ENCODE measurements at places on chromosomes 5 and 9. TPM values are rescaled to one million over a fixed set of nuclear protein-coding genes. Genes with fewer than 3 reads are reported as not detected.

DNA sequence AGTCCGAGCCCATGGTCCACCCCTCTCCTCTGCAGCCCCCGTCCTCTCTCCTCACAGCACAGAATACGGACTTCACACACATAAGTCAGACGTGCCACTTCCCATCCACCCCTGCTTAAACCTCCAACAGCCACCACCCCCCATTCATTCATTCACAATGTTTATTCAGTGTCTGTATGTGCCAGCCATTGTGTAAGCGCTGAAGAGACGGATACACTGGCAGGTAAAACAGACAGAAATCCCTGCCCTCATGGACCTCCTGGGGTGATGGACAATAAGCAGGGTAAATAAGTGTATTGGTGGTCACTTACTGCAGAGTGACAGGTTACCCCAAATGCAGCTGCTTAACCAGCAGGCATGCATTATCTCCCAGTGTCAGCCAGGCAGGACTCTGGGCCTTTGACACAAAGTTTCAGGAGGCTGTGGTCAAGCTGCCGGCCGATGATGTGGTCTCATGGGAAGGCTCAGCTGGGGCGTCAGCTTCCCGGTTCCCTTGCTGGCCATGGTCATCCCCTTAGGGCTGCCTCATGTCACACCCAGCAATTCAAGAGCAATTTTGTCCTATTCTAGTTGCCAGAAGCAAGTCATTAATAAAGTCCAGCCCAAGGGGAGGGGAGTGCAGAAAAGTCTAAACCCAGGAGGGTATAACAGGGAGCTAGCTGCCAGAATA, 1.8 kb upstream of the PAXX start:
- no peak overlapping the region for H3K27ac ChIP-seq
- no peak overlapping the region for H3K4me3 ChIP-seq
- H3K27me3 ChIP-seq = peaks cover 34% of the 10 kb centered on the region
- H3K36me3 ChIP-seq = no peaks in the 10 kb centered on the region
- no peak for DNase-seq

- H3K27ac ChIP-seq = no peak overlapping the region
- H3K4me3 ChIP-seq = no peak overlapping the region
- DNase-seq = no peak
- no peaks in the 10 kb centered on the region for H3K4me1 ChIP-seq
- H3K27me3 ChIP-seq = no peaks in the 10 kb centered on the region
These were observed 116.9 kb upstream of the MRPS30 start for GRCh38 chr5:44691802-44692201.

DNA sequence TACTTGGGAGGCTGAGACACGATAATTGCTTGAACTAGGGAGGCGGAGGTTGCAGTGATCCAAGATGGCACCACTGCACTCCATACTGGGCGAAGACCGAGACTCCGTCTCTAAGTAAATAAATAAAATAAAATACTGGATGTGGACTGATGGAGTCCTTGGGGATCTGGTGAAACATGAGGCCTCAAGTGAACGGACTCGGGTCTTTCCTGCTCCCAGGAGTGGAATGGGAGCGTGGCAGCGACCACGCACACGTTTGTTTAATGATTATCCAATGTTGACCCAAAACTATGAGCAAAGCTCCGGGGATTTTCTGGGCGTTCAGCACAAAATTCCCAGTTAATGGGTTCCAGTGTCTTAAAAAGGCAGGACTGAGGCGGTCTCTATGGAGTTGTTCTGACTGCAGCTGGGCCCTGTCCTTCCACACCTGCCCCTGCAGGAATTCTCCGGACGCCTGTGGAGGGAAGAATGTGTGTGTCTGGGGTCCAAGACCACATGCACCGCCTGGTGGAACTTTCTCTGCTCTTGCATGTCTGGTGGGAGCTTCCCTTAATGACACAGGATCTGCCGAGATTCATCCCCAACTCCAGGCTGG, 26.6 kb downstream of the NEK6 start:
- H3K4me1 ChIP-seq = peaks cover 49% of the 10 kb centered on the region
- H3K27me3 ChIP-seq = no peaks in the 10 kb centered on the region
- H3K27ac ChIP-seq = peak overlapping the region; percentile 75
- no peak for DNase-seq
- no peak overlapping the region for H3K4me3 ChIP-seq
- H3K36me3 ChIP-seq = no peaks in the 10 kb centered on the region

DNA sequence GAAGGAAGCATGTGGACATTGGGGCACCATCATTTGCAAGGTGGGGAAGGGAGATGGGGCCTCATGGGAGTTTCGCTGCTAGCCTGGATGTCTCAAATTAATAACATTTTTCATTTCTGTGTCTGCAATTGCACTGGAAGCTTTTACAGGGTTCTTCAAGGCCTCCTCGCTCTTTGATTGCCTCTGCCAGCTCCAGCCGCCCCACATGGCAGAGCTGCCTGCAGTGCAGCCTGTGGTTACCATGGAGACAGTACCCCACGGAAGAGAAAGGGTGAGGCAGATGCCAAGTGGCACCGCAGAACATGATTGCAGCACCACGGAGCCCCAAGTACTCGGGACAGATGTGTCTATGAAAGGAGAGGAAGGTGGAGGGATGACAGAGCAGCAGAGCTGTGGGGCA, 25.4 kb downstream of the CTNND2 start:
- no peak overlapping the region for H3K27ac ChIP-seq
- no peak for DNase-seq
- H3K27me3 ChIP-seq = no peaks in the 10 kb centered on the region
- H3K4me1 ChIP-seq = no peaks in the 10 kb centered on the region
- no peak overlapping the region for H3K4me3 ChIP-seq

DNA sequence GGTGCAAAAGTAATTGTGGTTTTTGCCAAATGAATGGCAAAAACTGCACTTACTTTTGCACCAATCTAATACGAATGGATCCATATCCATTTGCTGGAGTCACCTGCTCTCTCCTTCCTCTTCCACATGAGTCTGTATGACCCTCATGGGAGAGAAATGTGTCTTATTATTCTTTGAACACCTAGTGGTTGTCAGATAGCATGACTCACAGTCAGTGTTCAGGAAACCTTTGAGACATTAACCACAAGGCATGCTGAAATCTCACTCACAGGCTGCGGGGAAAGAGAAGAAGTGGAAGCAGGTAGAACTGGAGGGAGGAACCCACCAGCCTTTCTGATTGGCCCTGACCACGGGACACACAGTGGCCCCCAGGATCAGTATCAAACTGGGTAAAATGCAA, 222.8 kb upstream of the KLF4 start:
- peaks cover 3% of the 10 kb centered on the region for H3K4me1 ChIP-seq
- H3K27ac ChIP-seq = peak overlapping the region; percentile 60
- H3K27me3 ChIP-seq = no peaks in the 10 kb centered on the region
- no peak for DNase-seq
- H3K36me3 ChIP-seq = no peaks in the 10 kb centered on the region

CHD1 gene
- total RNA-seq = 50.4 TPM

- H3K36me3 ChIP-seq = no peaks in the 10 kb centered on the region
- DNase-seq = no peak
- no peaks in the 10 kb centered on the region for H3K4me1 ChIP-seq
- H3K27ac ChIP-seq = no peak overlapping the region
- no peak overlapping the region for H3K4me3 ChIP-seq
These were observed 67.5 kb downstream of the RGMB start for GRCh38 chr5:98840946-98841345.

PAEP gene
- not detected for total RNA-seq

LCN9 gene
- not detected for total RNA-seq

GRCh38 chr9:121698627-121699570, 47.5 kb downstream of the DAB2IP start:
- no peaks in the 10 kb centered on the region for H3K36me3 ChIP-seq
- H3K4me3 ChIP-seq = peak overlapping the region; percentile 21
- peaks cover 10% of the 10 kb centered on the region for H3K27me3 ChIP-seq
- H3K27ac ChIP-seq = peak overlapping the region; percentile 58

ZNF879 gene
- total RNA-seq = 3.0 TPM

C5 gene
- 0.20 TPM for total RNA-seq

DPYSL3 gene
- 27.6 TPM for total RNA-seq

- no peaks in the 10 kb centered on the region for H3K36me3 ChIP-seq
- no peak for DNase-seq
- H3K4me3 ChIP-seq = no peak overlapping the region
- no peak overlapping the region for H3K27ac ChIP-seq
These were observed 631.1 kb downstream of the ACTL7B start for GRCh38 chr9:108224716-108225115.

GRCh38 chr9:17491780-17492179, 87.1 kb upstream of the SH3GL2 start:
- no peaks in the 10 kb centered on the region for H3K36me3 ChIP-seq
- no peaks in the 10 kb centered on the region for H3K4me1 ChIP-seq
- no peak overlapping the region for H3K27ac ChIP-seq
- no peak overlapping the region for H3K4me3 ChIP-seq

DNA sequence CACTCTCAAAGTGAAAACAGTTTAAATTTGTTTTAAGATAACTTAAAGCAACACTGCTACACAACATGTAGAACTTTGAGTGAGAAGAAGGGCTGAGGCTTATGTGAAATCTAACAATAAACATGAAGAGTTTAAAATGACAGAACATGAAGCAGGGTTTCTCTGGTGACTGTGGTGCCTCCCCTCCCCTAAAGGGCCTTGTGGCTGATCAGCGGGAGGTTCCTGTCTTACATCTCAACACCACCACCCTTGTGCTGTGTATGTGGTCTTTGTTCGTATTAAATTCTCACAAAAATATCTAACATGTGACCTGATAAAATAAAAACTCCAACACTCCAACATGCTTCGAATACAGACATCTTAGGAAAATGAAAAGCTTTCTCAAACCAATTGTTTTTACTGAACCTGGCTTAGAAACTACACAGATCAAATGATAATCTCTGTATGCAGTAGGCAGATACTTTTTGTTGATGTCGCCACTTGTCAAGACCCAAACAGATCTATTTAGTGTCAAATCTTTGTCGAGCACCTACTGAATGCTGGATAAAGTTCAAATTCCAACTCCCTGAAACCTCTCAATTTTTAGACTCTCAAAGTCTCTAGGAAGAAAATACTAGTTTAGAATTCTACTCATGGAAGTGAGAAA, 9.9 kb upstream of the IQGAP2 start:
- H3K36me3 ChIP-seq = no peaks in the 10 kb centered on the region
- no peak for DNase-seq
- no peak overlapping the region for H3K27ac ChIP-seq
- H3K4me3 ChIP-seq = no peak overlapping the region

S1PR3 gene
- total RNA-seq = 5.6 TPM

- no peak for DNase-seq
- no peak overlapping the region for H3K4me3 ChIP-seq
- H3K4me1 ChIP-seq = peaks cover 12% of the 10 kb centered on the region
- H3K27ac ChIP-seq = peak overlapping the region; percentile 31
These were observed 33.5 kb downstream of the ELL2 start for GRCh38 chr5:95927927-95928723.

FREM1 gene
- total RNA-seq = 2.2 TPM

RPP25L gene
- 8.6 TPM for total RNA-seq

DNA sequence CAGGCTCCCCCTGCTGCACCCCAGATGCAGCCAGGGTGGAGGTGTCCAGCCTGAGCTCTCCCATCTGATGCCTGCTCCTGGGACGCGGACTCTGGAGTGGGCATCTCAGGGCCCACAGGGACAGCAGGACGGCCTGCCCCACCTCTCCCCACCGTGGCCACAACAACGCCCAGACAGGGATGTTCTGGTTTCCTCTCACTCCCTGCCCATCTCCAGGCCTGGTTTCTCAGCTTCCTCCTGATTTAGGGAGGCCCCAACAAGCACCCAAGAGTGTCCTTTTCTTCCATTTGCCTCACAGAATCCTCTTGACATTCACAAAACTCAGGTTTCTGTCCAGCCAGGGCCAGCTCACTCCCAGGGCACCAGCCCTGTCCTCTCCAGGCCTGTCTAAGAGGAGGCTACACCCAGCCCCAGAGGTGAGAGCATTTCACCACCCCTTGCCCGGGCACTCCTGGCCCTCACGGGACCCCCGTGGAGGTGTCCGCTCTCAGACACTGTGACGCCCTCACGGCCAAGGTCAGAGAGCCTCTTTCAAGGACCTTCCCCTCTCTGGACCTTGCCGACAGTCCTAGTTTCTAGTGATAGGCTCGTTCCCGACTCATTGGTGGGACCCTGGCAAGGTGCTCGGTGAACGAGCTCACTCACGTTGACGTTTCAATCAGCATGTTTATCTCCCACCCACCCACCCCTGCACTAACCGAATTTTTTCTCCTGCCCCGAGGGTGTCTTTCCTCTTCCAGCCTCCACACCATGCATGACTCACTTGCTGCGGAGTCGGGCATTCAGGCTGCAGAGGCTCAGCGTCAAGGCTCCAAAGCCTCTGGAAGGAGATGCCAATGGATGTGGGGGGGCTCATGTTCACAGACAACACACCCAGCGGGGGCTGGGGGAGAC, 62.0 kb upstream of the UNC5A start:
- no peaks in the 10 kb centered on the region for H3K36me3 ChIP-seq
- H3K27ac ChIP-seq = no peak overlapping the region
- DNase-seq = no peak
- peaks cover 74% of the 10 kb centered on the region for H3K27me3 ChIP-seq

Data from transverse colon (tissue), 4 donors.